ENCODE measurements at places on chromosomes 11 and 22.

DNA sequence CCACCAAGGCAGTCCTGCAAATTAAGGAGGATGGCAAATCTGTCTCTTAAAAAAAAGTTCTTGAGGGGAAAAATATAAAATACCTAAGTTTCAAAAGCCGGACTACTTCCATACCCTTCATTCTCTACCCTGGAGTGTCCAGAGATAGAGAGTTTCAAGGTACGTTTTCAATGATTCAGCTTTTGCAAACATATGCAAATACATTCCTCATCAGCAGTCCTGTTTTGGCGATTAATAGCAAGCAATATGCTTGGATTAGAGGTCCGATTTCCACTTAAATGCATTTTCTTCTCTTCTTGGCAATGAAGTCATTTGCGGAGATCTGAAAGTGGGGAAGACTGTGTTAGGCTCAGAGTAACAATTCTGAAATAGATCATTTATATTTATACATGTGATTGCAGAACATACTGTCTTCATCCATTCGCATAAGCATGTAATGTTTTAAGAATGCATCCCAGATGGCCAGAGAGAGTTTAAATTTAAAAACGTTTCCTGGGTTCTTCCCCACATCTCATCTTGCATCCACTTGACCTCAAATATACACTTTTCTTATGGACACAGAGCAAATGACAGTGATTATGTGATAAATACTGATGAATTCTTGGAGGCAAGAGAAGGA lies 13.8 kb upstream of the TFIP11 start:
- no peak overlapping the region for H3K27ac ChIP-seq
- no peaks in the 10 kb centered on the region for H3K4me1 ChIP-seq
- H3K27me3 ChIP-seq: no peaks in the 10 kb centered on the region
- DNase-seq: no peak
- no peaks in the 10 kb centered on the region for H3K36me3 ChIP-seq

DNA sequence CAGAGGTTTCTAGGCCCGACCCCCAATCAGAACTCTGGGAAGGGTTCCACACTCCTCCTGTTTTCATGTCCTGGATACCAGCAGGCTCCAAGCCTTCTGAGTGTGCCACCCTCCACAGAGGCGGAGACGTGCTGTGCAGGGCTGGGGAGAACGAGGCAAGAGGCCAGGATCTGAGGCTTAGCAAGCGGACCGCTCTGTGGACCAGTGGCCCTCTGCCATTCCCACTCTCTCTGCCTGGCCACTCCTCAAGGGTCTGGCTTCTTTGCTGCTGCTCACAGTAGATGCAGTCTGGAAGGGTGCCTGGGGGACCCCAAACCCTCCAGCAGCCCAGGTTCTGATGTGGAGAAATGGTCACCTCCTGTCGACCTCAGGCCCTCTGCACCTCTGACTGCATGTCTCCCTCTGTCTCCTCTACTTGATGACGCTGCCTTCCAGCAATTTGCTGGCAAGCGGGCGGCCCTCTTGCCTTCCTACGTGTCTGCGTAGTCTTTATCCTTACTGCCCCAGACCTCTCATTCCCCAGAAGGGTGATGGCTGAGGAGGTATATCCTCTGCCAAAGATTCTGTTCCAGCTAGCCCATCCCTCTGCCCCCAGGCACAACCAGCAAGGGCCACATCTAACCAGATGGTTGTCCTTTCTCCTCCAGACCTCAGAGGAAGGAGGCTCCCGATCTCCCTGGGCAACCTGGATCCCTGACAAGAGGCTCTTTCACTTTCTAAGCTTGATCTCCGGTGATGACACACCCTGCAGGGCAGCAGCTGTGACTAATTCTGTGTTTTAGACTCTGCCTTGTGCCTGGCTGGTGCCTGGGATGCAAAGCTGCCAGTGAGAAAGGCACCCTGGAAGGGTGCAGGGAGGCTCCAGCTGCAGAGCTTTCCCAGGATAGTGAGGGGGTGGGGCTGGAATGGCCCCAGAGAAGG lies 87.3 kb downstream of the NAT10 start:
- peak; percentile 85 for DNase-seq
- peak overlapping the region; percentile 88 for H3K27ac ChIP-seq
- H3K4me3 ChIP-seq: no peak overlapping the region
- H3K4me1 ChIP-seq: no peaks in the 10 kb centered on the region
- H3K36me3 ChIP-seq: no peaks in the 10 kb centered on the region

DNA sequence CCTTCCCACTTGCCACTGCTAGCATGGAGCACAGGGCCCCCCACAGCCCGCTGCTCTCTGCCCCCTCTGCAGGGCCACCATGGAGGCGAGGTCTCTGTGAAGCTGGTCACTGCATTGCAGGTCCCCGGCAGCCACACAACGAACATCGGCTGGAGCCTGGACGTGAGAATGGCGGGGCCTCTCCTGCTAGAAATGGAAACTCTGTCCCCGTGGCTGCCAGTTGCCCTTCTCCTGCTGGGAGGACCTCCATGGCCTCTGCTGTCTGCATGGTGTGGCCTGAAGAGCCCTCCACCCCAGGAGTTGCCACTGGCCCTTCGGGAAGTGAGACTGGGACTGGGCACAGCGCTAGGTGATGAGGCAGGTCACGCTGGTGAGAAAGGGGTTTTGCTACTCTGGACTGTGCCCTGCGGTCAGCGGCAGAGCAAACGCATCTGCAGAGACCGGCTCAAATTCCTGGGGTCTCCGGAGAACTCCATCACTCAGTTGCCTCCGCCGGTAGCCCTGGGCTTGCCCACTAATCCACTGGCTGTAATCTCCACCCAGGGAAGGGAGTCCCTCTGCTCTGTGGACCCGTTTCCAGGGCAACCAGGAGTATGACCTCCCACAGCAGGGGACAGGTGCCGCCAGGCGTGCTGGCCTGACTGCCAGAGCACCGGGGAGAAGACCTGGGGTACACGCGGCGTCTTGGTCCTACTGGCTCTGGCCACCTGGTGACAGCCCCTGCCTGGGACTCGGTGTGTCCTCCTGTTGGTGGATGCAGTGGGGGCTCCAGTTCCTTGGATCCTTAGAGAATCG lies 806.3 kb downstream of the BRD1 start:
- no peak overlapping the region for H3K4me3 ChIP-seq
- no peaks in the 10 kb centered on the region for H3K4me1 ChIP-seq
- no peaks in the 10 kb centered on the region for H3K27me3 ChIP-seq

DNA sequence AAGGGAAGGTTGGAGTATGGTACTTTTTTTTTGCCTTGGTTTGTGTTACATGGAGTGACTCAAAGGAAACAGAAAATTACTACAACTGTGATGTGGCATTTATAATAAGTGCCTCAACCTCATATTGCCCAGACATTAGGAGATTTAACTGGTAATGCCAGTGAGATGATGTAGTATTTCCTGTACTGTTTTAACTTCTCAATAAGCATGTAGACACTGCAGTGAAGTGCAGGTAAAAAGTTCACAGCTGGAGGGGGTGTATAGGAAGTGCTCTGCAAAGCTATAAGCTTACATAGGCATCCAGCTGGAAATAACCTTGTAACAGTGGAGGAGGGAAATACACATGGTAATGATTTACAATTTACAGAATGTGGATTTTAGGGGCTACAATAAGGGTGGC lies 138.2 kb upstream of the MTMR2 start:
- H3K27ac ChIP-seq: no peak overlapping the region
- H3K27me3 ChIP-seq: no peaks in the 10 kb centered on the region
- DNase-seq: no peak

DNA sequence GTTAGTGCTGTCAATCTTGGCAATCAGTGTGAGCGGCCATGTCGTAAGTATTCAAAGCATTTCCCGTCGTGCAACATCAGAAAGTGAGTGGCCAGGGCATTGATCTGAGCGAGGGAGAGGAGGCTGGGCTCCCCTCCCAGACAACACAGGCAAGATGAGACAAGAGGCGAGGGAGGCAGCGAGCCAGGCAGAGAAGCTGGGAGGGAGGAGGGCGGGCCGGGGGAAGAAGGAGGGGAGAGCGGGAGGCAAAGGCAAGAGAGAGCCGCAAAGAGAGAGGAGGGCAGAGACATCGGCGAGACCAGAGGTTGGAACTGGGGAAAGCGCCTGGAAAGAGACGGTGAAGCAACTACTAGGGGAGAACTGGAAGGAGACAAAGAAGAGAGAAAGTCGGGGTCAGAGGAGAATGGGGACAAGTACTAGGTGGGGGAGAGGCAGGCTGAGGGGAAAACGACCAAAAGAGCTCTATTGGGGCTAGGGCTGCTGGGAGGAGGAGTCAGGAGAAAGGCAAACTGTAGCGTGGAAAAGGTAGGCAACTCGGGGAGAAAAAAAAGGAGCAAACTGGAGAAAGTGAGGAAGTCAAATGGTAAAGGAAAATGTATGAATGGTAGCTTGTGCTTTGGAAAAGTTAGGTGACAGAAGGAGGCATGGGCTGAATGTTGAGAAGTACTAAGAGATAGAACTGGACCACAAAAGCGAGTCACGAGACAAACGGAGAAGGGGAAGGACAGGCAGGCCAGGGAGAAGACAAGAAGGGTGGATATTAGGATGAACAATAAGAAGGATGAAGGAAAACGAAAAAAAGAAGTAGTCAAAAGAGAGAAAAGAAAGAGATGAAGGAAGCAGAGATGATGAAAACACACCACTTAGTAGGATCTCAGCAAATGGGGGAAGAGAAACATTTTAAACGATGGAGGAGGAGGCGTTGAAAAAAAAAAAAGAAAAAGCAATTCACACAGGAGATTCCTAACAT lies 130.5 kb upstream of the C11orf58 start:
- peaks cover 9% of the 10 kb centered on the region for H3K27me3 ChIP-seq
- peak overlapping the region; percentile 65 for H3K27ac ChIP-seq
- H3K4me1 ChIP-seq: peaks cover 9% of the 10 kb centered on the region
- H3K4me3 ChIP-seq: peak overlapping the region; percentile 31

- no peak overlapping the region for H3K4me3 ChIP-seq
- no peaks in the 10 kb centered on the region for H3K4me1 ChIP-seq
- no peak overlapping the region for H3K27ac ChIP-seq
- H3K27me3 ChIP-seq: no peaks in the 10 kb centered on the region
- no peaks in the 10 kb centered on the region for H3K36me3 ChIP-seq
- no peak for DNase-seq
These were observed 177.6 kb downstream of the IGLL1 start for GRCh38 chr22:23402275-23403151.

DNA sequence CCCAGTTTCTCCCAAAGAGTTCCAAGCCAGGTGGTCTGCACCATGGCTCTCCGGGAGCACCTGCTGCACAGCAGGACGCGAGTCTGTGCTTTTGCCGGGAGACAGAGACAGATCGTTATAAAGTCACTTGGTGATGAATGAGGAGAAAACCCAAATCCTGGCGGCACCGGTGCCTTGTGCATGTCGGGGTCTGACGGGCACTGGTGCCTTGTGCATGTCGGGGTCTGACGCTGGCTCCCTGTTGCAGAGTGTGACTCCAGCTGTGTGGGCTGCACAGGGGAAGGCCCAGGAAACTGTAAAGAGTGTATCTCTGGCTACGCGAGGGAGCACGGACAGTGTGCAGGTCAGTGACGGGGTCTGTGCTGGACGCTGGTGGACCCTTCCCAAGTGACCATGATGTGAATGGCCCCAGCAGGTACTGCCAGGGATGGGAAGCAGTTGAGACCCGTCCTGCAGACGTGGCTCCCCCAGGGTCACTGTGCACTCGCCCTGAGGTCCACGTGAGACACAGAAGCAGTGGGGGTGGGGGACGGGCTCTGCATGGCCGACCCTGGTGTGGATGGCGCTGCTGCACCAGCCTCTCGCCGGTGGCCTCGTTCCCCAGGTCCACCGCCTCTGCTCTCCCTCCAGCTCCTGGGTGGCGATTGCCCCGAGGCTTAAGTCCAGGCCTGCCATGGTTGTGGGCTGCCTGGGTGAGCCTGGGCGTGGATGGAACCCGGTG lies 5.8 kb downstream of the CRELD2 start:
- H3K36me3 ChIP-seq: no peaks in the 10 kb centered on the region
- H3K4me1 ChIP-seq: no peaks in the 10 kb centered on the region
- no peak overlapping the region for H3K27ac ChIP-seq
- H3K27me3 ChIP-seq: no peaks in the 10 kb centered on the region

- no peaks in the 10 kb centered on the region for H3K27me3 ChIP-seq
- H3K4me3 ChIP-seq: no peak overlapping the region
- no peak overlapping the region for H3K27ac ChIP-seq
- peak; percentile 28 for DNase-seq
- H3K36me3 ChIP-seq: no peaks in the 10 kb centered on the region
- no peaks in the 10 kb centered on the region for H3K4me1 ChIP-seq
These were observed 25.7 kb upstream of the HMGXB4 start for GRCh38 chr22:35231585-35232084.

DNA sequence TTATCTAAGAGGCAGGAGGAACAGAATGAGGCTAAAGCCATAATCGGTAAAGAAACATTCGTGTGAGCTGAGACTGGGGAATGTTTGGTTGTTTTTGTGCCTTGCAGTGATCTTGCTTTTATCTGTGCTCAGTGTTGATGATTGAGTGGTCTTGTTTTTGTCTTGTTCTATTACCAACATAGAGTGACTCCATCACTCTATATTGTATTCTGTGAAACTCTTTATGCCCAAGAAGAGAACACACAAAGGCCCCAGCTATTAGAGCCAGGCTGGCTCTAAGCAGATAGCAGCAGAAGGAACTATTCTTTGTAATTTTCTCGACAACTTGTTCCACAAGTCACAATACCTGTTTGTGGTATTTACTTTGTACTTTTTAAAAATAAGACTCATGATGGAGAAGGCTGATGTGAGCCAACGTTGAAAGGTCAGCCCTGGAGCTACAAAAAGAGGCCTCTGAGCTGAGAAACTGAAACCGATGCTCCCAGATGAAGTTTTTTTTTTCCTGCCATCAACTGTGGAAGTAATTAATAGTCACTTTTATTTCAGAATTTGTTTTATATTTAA lies 68.4 kb downstream of the LARGE1 start:
- no peak overlapping the region for H3K4me3 ChIP-seq
- peak overlapping the region; percentile 84 for H3K27ac ChIP-seq
- no peak for DNase-seq
- no peaks in the 10 kb centered on the region for H3K27me3 ChIP-seq
- H3K4me1 ChIP-seq: peaks cover 4% of the 10 kb centered on the region
- no peaks in the 10 kb centered on the region for H3K36me3 ChIP-seq

- no peaks in the 10 kb centered on the region for H3K27me3 ChIP-seq
- H3K36me3 ChIP-seq: no peaks in the 10 kb centered on the region
- H3K4me1 ChIP-seq: no peaks in the 10 kb centered on the region
- DNase-seq: peak; percentile 71
These were observed 3.4 kb upstream of the RCOR2 start for GRCh38 chr11:63920126-63920938.

DNA sequence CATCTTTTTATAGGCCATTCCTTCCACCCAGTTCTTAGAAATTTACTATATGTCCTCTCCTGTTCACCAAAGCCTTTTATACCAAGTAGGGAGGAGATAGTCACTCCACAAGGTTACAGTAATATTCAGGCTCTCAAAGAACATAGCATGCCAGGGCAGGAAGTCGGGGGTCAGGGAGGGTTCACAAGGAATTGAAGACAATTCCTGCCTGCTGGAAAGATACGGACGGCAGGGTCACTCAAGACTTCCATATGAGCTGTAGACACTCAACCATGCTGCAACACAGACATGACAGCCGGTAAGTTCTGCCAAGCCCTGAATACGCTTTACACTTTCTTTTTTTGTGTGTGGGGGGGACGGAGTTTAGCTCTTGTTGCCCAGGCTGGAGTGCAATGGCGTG lies 700 bp downstream of the C22orf31 start:
- no peaks in the 10 kb centered on the region for H3K4me1 ChIP-seq
- H3K36me3 ChIP-seq: no peaks in the 10 kb centered on the region
- H3K27me3 ChIP-seq: no peaks in the 10 kb centered on the region
- DNase-seq: no peak

All from uterus (tissue), 4 donors.